ENCODE measurements at places on chromosomes 12 and 14.

- peak; percentile 87 for DNase-seq
Measured at GRCh38 chr14:55514819-55515490, 65.1 kb upstream of the KTN1 start.

GRCh38 chr14:26008290-26008689, 589.5 kb downstream of the NOVA1 start:
- DNase-seq = peak; percentile 5

- no peak for DNase-seq
Measured at GRCh38 chr12:40298341-40298740, 73.5 kb downstream of the LRRK2 start.

DNA sequence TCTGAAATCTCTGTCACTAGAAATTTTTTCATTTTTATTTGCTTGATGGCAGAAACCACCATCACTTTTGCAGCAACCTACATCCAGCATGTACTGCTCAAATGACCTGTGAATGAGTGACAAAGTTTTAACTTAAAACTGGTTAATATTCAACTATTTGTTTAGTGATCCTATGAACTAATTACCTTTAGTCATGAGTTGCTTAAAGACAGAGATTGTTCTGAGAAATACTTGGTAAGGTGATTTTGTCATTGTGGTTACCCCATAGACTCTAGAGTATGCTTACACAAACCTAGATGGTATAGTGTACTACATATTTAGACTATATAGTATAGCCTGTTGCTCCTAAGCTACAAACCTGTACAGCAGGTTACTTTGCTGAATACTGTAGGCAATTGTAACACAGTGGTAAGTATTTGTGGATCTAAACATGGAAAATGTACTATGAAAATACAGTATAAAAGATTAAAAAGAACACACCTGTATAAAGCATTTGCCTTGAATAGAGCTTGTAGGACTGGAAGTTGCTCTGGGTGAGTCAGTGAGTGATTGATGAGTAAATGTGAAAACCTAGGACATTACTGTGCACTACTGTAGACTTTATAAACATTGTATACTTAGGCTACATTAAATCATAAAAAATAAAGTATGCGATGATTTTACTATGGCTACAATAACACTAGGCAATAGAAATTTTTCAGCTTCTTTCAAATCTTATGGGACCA, 256.6 kb upstream of the PPFIA2 start:
- DNase-seq = no peak

GRCh38 chr14:92770484-92770883, 22.1 kb upstream of the LGMN start:
- no peak for DNase-seq

All from fibroblast of lung (primary cell).